ENCODE measurements at places on chromosomes 2 and 18. TPM values are rescaled to one million over a fixed set of nuclear protein-coding genes. Genes with fewer than 3 reads are reported as not detected.

Gene IL1R2
- total RNA-seq = not detected

Gene PTGR3
- 12.7 TPM for total RNA-seq

Gene EFEMP1
- 155 TPM for total RNA-seq

Gene STEAP3
- total RNA-seq = 38.8 TPM
